ENCODE measurements at places on chromosomes 6 and 20.

DNA sequence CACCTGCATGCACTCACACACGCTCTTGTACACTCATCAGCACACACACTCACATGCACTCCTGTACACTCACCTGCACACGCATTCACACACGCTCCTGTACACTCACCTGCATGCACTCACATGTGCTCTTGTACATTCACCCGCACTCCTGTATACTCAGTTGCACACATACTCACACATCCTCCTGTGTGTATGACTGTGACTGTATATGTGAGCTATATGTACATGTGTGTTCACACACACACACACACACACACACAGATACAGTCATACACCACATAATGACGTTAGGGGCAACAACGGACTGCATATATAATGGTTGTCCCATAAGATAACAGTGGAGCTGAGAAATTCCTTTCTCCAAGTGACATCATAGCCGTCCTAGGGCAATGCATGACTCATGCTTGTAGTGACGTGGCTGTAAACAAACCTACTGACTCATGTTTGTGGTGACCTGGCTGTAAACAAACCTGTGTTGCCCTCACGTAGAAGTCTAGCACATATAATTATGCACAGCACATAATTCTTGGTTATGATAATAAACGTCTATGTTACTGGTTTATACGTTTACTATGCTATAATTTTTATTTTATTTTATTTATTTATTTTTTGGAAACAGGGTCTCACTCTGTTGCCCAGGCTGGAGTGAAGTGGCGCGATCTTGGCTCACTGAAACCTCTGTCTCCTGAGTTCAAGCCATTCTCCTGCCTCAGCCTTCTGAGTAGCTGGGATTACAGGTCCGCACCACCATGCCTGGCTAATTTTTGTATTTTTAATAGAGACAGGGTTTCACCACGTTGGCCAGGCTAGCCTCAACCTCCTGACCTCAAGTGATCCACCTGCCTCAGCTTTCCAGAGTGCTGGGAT, 22.8 kb upstream of the TAF4 start:
- DNase-seq, result no peak

- DNase-seq, result no peak
Observed at GRCh38 chr20:1587781-1588532, 30.5 kb upstream of the SIRPD start.

DNA sequence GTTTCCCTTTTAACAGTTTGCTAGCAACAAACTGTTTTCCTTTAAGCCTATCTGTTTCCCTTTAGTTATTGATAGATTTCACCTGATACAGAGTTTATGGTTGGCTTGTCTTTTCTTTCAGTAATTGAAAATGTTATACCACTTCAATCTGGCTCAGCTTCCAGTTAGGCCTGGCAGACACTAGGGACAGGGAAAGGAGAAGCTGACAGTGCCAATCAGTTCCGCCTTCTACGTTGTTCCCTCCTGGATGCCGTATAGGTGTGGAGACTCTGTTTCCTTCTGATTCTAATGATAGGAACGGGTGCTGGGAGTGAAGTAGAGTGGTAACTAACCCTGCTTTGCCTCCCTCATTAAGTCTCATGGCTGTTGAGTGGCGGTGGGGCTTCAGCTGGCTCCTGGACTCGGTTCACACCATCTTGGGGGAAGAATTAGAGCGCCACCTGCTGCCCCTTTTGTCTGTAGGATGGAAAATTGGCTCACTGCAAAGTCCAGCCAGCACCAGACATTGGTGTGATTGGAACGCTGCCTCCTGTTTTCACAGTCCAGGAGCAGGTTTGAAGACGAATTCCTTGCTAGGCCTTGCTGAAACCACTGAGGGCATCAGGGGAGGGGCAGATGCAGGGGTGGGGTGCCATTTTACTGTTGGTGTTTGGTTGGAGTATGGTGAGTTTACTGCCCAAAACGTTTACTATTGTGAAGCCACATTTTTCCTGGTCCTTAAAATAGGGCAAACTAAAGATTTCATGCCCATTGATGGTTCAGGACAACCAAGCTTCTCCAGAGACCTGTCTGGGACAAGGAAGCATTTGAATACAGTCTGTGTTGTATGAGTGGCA, 1729.5 kb downstream of the GRIK2 start:
- DNase-seq, result peak; percentile 6

DNA sequence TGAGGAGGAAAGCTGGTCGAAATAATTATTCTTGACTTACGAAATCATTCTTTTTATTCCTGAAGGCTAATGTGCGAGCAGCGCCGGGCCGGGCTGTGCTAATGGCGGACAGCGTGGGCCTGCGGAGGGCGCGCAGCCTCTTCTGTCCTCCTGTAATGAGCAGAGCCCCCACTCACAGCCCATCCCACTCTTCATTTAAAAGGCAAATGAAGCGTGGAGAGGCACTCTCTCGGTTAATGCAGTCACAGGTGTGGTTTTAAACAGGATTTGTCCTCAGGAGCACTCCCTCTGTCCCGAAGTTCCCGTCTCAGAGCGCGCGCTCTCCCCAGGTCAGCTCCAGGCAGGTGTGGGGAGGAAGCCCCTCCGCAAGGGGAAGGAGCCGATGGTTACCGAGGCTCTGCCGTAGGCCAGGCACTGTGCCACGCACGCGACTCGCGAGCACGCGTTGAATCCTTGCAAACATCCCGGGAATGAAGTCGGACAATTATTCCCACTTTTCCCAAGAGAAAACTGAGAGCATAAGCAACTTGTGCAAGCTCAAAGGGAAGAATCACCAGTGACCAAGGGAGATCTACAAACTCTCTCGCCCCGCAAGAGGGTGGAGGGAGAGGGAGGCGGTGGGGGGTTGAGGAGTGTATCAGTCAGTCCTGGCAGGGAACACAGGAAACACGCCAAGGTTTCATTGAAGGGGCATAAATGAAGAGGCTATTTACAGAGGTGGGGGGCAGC, 35.5 kb upstream of the ZFAND3 start:
- DNase-seq, result no peak

- DNase-seq, result no peak
Observed at GRCh38 chr20:21712443-21713059, 7.1 kb downstream of the PAX1 start.

- no peak for DNase-seq
Observed at GRCh38 chr20:4946986-4947385, 54.3 kb downstream of the SLC23A2 start.

DNA sequence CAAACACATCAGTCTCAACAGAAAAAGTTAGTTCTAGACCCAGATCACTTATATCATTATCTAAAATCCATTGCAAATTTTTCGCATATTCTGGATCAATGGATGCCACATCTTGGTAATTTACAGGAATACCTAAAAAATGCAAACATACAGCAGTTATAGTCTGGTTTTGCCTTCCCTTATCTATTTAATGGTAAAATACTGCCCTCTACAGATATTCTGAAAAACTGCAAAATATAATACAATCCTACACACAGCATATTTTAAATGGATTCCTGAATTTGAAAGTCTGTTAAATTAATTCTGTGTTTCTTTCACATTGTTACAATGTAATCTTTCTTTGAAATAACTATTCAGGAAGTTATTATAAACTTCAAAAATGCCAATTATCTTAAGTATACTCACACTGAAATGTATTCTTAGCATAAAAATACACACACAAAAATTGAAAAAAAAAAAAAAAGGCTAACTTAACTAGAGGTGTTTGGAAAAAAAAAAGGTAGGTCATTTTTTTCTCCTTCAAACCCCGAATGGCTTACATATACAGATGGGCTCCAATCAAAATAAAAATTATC, 88.4 kb downstream of the HACE1 start:
- peak; percentile 10 for DNase-seq

DNA sequence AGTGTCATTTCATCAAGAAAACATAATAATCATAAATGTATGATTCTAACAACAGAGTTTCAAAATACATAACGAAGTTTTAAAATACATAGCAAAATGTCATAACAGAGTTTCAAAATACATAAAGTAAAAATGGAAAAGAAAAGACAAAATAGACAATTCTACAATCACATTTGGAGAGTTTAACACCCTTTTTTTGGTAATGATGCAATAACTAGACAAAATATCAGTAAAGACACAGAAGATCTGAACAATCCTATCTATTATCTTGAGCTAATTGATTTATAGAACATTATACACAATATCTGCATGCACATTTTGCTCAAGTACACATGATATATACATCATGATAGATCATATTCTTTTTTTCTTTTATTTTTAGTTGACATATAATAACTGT, 13.4 kb upstream of the SLC17A2 start:
- no peak for DNase-seq

DNA sequence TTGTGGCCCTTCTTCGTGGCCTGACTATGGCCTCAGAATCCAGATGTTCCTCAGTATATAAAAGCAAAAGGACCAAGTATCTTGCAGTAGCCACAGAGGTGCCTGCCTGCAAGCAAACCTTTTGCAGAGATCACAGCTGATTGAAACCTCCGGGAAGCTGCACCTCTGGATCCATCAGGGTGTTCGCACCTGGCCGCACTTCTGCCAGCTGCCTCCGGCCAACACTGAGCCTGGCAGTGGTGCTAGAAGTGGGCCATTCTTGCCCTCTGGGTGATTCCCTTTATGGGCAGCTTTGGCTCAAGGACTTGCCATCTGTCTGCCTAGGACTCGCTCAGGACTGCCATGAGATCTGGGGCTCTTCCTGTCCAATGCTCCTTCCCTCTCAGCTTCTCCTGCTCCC, 214.6 kb upstream of the ECI2 start:
- DNase-seq, result no peak

DNA sequence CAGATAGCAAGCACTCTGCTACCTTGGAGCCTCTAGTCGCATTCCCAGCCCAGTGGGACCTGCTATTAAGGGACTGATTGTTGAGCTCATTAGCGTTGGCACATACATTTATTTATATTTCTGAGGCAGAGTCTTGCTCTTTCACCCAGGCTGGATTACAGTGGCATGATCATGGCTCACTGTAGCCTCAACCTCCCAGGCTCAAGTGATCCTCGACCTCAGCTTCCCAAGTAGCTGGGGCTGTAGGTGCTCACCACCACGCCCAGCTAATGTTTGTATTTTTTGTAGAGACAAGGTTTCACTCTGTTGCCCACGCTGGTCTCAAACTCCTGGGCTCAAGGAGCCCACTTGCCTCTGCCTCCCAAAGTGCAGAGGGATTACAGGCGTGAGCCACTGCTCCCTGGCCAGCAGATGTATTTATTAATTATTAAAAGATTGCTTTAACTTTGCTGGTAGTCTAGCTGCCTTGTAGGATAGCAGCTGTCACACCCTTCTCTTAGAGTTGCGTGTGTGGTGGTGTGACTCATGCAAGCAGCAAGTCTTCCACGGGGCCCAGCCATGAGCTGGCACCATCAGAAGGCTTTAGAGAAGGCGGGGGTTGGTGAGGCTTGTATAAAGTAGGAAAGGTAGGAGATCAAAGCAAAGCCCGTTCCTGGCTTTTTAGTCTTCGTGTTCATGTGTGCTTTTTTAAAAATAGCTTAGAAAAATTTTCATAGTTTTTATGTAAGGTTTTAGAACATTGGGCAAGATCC, 16.5 kb downstream of the ACTR5 start:
- no peak for DNase-seq

DNA sequence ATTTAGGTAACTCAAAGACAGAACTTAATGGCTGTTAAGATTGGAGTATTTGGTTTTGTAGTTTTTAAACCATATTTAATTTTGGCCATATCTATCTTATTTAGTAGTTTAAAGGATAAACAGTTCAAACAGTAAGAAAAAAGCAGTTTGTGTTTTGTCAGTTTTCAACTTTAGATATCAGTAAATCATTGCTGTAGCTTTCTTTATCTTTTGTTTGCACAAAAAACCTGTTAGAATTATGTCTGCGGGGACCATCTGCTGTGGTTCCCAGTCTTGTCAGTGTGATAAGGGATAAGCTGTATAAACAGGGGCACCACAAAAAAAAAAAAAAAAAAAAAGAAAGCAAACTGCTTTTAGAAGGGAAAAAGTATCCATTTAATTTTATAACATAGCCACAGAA, 40.9 kb downstream of the CDKAL1 start:
- peak; percentile 36 for DNase-seq

DNA sequence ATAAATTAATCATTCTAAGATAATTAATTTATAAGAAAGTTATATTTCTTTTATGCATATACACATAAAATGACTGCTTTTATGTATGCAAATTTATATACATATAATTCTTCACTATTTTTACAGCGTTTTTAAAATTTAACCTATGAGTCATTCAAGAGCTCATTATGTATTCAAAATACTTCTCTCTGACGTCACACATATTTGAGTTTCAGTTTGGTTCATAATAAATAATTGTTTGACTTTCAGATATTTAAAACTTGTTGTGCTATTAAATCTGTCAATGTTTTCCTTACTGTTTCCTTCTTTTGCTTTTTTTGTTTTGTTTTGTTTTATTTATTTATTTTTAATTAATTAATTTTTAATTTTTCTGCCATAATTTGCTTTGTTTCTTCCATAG, 467.5 kb upstream of the ADGRB3 start:
- no peak for DNase-seq

DNA sequence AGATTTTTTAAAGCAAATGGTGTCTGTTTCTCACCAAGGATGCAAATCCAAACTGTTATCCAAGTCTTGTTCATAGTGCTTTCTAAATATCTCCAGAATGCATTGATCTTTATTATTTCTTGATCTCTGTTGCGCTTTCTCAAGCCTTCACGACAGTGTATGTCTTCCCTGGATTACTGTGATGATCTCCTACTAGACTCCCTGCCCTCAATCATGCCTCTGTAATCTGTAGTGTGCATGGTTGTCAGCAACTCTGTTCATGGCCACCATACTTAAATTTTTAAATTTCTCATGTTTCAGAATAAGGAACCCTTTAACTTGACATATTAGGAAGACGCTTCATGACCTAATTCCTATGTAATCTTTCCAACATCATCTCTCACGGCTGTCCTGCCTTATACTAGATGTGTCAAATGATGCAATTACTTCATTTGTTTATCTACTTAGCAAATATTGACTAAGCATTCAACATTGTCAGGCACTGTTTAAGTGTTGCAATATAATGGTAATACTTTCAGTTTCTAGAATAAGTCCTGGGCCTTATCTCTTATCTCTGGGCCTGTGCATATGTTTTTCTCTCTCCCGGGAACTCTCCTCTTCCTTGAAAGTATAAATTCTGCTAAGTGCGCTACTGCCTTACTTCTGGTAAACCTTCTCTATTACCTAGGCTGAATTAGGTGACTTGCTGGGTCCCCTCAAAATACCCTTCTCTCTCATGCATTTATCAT, 25.6 kb upstream of the AHI1 start:
- DNase-seq, result no peak

GRCh38 chr20:38601216-38602184, at the start of gene ARHGAP40:
TSS of gene ARHGAP40 (plus strand) at chr20:38601809.
- DNase-seq, result no peak

DNA sequence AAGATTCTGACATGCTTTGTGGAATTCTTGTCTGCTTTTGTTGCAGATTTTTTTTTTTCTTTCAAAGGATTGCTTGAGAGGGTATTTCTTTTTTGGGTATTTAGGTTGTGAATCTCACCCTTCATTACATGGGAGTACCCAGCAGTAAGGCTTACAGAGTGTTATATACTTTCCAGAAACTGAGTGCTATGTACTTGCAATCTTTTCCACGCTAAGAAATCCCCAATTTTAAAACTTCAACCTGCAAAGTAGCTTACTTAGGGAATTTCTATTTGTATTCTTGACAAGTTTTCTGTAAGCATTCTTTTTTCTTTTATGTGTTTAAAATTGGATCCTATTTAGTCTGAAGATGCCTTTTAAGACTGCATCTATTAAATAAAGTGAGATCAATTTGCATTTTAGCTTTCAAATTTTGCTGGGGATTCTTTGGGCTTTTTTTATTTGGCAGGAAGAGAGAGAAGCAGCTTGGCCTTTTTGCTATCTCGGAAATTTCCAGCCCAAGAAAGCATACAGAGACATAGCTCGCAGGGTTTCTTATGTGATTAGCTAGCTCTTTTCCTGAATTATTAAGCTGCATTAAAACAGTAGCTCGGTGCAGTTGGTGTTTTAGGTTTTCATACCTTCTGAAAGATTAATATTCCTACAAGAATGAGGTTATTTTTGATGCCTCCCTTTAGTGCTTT, 42.6 kb downstream of the KCNS1 start:
- no peak for DNase-seq

Data from NCI-H1694 (cell line).